RWPE1 (cell line): ENCODE measurements at places on chromosomes 3 and 15.

- no peak for DNase-seq
Observed at GRCh38 chr3:131218196-131218595, 163.4 kb upstream of the NUDT16 start.

DNA sequence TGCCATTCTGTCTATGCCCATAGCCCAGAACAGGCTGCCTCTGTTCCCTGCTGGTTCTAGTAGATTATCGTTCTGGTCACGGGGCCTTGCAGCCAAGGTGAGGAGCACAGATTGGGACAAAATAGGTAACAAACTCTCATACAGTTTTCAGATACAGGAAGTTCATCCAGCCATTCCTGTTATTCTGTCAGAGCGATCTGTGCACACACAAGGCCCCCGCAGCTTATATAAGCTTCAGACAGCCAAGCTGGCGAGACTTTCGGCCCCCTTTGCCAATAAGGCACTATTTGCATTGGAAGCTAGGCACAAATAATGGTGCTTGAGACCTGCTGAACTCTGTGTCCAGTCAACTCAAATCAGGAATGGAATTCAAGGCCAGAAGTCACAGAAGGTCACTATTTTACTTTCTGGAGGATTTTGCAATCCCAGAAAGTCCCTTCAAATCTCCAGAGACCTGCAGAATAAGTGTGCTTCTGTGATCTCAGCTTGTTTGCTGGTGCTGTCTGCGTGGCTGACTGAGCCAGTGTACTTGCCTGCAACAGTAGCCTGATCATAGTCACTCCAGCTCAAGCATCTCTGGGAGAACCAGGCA, 69.4 kb downstream of the BFSP2 start:
- no peak for DNase-seq

GRCh38 chr3:112813016-112813415, 33.6 kb downstream of the CD200R1L start:
- DNase-seq = no peak

- no peak for DNase-seq
Observed at GRCh38 chr3:25836579-25836978, 46.7 kb downstream of the OXSM start.

- DNase-seq = peak; percentile 32
Observed at GRCh38 chr3:8767667-8768363, 1.6 kb downstream of the OXTR start.

DNA sequence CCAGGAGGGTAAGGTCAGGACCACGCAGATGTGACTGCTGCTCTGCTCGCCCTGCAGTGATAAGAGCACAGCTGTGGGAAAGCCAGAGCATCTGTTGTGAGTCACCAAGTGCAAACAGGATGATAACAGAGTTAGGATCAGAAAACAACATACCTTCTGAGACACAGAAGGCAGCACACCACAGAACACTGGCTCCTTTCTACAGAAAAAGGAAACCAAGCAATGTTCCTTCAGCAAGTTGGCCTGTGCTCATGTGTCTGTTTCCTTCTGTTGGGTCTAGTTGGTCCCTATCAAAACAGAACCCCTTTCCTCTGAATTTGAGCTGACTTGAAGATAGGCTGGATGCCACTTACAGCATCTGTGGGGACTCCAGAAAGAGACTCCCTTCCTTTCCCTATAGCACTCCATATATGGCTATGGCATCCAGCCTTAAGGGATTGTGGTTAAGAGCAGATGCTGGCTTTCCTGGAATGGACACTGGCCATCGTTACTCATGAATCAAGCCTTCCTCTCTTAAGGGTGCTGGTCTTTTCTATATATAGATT, 440.7 kb upstream of the THBS1 start:
- DNase-seq = no peak
